ENCODE measurements at places on chromosomes 13 and 19.

- no peak for DNase-seq
Measured at GRCh38 chr13:20193162-20193906, 596 bp upstream of the GJB2 start.

DNA sequence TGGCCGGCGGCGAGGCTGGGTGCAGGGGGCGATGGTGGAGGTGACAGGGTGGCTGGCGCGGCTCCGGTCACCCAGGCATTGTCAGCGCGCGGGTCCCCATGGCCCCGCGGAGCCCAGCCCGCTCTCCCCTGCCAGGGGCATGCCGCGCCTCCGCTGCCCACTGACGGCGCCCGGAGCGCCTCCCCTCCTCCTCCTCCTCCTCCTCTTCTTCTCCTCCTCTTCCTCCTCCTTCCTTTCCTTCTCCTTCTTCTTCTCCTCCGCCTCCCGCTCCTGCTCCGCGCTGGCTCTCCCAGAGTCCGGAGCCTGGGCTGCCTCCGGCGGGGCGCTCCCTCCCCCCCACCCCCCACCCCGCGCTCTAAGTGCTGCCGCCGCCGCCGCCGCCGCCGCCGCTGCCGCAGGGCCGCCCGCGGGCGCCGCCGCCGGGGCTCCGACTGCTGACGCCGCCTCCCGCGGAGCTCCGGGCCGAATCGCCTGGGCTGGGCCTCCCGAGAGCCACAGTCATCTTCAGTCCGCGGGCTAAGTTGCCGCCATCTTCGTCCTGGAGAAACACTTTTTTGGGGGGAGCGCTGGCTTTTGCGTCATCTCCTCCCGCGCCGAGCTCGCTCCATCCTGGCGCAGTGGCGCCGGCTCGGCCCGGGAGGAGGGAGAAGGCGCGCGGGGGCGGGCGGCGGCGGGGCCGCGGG lies 348.3 kb downstream of the LIG4 start:
- peak; percentile 60 for DNase-seq

DNA sequence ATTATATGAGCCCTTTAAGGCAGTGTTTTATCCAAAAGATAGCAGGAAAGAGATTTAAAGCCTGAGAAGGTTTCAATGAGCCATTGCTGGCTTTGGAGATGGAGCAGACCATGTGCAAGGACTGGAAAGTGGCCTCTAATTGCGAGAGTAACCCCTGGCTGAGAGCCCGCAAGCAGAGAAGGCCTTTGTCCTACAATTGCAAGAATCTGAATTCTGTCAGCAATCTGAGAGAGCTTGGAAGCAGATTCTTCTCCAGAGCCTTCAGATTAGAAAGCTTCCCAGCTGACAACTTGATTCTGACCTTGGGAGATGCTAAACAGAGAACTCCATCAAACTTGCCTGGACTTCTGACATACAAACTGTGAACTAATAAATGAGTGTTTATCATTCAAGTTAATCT lies 528.7 kb upstream of the KLF12 start:
- no peak for DNase-seq

GRCh38 chr19:28869459-28869858 lies 343.5 kb downstream of the UQCRFS1 start:
- DNase-seq, result no peak

DNA sequence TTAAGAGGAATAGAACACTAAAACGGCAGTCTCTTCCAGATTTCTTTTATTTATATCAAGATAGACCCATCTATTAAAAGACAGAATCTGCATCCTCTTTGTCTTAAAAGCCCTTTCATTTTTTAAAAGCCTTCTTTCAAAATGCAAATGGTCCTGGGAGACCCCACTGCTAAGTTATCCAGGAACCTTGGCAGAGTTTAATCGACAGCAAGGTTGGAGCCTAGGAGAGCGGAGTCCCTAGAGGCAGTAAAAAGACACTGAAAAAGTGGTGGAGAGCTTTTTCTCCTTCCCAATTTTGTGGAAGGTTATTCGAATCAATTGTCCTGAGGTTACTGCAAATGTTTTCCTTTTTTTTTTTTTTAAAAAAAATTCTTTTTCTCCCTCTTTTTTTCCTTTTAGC lies 294.7 kb downstream of the NALCN start:
- DNase-seq, result no peak

DNA sequence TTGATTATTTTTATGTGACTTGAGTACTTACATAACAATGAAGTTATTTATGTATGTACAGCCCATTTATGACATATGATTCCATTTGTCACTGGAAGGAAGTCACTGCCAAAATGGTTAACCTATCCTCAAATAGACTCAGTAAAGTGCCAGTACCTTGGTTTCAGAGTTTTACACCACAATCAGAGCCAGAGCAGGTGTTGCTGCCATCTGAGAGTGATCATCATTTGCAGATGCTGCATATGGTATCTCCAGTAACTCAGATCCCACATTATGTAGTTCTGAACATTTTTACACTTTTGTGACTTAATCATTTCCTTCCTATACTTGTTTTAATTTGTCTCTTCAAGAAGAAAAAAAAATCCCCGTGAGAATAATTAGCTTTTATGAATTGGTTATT lies 313.3 kb downstream of the HS6ST3 start:
- no peak for DNase-seq

DNA sequence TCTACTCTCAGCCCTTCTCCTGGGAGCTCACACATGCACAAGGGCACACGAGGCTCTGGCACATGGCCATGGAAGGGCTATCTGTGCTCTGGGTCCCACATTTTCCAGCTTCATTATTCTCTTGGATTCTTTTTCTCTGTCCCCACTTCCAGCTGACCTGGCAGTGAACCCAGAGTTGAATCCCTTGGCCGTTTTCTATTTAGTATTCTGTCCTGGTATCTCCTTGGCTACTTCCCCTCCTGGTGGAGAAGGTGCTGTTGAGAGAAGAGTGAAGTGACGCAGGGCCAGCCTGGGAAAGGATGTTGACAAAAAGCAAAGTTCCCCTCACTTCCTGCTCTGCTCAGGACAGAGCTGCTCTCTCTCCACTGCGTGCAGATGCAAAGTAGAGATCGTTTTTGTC lies 303.1 kb downstream of the IRS2 start:
- no peak for DNase-seq

DNA sequence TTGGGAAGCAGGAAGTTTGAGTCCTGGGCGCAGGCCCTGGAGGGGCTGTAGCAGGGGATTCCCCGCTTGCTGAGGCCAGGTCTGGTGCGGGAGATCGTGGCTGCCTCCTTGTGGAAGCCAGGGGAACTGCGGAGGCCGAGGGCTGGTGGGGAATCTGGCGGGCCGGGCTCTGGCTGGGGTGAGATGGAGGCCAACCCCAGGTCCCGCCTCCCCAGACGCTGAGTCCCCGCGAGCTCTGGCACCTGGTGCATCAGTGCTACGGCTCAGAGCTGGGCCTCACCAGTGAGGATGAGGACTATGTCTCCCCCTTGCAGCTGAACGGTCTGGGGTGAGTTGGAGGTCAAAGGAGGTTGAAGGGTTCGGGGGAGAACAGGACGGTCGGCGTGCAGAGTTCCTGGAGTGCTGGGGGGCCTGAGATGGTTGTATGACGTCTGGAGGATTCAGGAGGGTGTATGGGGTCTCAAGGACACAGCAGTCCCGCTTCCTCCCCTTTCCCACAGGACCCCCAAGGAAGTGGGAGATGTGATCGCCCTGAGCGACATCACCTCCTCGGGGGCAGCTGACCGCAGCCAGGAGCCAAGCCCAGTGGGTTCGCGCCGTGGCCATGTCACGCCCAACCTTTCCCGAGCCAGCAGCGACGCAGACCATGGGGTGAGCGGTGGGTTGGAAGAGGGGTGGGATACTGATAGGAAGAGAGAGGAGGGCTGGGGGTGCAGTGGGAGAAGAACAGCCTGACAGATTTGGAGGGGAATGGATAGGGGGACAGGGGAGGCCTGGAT lies 13.1 kb downstream of the GRAMD1A start:
- DNase-seq, result no peak

GRCh38 chr13:102580552-102581169 lies 16.1 kb upstream of the TPP2 start:
- peak; percentile 47 for DNase-seq

DNA sequence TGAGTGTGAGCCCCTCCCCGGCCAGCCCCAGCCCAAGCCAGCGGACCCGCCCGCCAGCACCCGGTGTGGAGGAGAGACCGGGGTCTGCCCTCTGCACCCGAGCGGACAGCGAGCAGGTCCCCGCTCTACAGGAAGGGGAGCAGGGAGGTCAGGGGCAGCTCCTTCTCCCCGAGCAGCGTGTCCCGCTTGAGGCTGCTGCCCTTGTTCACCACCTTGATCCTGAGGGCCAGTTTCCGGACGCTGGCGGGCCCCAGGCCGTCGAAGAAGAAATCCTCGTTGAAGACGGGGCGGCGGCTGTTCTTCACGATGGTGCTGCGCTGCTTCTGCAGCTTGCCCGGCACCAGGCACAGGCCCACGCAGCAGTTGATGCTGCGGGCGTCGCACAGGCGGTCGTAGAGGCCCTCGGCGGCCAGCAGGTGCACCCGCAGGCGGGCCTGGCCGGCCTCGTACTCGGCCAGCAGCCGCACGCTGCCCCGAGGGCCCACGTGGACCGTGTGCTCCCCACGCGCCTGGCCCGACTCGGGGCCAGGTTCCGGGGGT lies 1.9 kb downstream of the C2CD4C start:
- DNase-seq, result no peak

DNA sequence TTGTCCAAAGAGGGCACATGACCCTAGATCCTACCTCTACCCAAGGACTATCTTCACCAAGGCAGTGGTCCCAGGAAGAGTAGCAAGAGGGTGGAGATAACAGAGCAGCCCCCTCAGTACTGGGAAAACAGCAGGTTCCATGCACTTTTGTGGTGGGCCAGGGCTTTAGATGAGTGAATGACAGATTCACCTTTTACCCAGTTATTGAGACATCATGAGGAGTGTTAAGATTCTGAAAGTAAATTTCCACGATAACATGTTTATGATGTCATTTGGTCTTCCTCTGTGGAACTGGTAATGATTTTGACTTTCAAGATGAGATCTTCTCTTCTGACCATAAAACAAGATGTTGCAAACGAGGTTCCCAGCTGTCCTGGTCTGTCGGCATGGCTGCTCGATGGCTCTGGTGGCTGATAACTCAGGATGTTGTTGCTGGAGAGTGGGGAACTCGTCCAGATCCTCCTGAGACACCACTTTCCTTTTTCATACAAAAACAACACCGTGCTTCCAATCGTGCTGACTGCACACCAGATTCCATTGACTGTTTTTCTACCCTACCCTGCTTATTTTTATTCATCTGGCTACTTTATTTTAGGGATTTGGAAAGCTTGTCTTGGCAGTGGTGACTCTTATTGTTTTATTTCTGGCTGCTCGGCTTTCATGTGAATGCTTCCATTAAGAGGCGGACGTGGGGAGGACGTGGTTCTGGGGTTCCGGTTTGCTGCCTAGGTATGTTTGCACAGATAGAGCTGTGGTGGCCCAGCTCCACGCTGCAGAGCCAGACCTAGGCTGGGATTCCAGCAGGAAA lies 88.5 kb downstream of the LRCH1 start:
- DNase-seq, result no peak

DNA sequence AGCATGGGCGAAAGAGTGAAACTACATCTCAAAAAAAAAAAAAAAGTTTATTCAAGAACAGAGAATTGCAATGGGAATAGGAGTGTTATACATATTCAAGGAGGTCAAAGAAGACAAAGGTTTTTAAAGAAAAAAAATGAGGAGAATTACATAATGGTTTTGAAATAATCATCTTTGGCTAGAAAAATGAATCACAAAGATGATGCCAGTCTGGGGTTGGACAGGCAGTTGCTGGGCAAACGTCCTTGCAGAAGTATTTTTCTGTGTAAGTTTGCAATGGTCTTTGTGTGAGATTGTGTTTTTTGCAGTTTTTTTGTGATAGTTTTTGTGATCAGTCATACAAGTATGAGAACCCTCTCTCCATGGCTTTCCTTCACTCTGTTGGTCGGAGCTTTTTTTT lies 23.7 kb downstream of the LYPD3 start:
- DNase-seq, result no peak

DNA sequence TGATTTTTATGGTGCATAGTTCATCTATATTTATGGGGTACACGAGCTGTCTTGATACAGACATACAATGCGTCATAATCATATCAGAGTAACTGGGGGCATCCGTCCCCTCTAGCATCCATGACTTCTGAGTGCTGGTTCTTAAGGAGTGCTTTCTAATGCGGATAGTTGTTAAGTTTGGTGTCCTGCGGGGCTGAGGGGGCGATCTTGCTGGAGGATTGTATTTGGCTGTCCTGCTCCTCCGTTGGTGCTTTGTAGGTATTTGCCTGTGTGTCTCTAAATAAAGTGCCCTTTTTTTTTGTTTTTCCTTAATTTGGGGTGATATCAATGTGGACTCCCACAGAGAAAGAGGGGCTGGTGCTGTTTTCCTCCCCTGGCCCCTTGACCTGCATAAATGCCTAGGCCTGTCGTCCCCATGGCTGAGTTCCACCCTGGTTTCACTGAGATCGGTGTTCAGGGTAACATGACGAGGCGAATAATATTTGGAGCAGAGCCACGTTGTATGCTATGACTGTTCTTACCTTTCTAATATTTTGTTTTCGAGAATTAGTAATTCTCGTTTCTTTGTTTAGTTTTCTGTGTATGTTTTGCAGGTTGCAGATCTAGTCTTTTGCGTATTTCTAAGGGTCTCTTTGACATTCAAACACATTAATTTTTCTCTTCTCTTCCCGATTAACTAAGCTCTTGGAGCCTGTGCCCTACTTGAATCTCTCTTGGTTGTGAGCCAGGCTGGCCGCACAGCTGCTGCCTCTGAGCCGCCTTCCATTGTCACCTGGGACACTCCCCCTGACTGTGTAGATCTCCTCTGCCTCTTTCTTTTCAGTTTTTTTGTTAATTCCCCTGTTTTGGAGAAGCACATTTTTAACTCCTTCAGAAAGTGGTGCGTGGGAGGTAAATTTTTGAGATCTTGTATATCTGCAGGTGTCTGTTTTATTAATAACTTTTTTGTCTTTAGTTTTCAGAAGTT lies 100.3 kb downstream of the ARHGEF7 start:
- no peak for DNase-seq

GRCh38 chr13:37409756-37410155 lies 188.8 kb downstream of the POSTN start:
- no peak for DNase-seq

GRCh38 chr19:49844138-49845095 lies 6.5 kb upstream of the PTOV1 start:
- DNase-seq, result no peak

DNA sequence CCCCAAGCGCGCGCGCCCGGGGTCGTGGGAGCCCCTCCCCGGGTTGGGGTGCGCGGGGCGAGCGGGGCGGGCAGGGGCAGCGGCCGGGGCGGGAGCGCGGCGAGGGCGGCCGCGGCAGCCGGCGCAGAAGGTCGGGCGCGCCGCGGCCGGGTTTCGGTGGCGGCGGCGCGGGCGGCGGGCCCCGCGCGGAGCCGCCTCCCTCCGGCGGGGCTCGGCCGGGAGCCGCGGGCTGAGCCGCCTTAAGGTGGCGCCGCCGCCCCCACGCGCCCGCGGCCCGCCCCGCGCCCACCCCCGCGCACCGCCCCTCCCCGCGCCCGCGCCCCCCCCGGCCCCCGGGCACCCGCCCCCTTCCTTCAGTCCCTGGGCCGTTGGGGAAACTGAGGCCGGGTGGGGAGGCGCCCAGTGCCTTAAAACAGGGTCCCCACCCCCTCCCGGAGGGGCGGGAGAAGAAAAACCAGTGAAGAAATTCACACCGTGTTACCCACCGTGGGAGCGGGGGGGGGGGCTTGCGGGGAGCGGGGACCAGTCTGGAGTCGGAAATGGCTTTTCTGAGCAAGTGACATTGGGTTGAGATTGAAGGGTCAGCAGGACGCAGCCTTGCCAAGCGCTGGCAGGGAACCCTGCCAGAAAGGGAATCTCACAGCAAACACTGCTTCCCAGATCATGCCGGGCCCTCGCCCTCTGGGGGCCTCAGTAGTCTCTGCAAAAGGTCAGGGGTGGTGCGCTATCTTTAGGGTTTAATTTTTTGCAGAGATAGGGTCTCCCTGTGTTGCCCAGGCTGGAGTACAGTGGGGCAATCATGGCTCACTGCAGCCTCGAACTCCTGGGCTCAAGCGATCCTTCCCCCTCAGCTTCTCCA lies at the start of gene TLE2:
TSS of gene TLE2 (minus strand) at position 216 of the 859 bp plus-strand sequence. CDS start 376 bp downstream, outside the sequence.
- no peak for DNase-seq
